ENCODE measurements at places on chromosomes 5 and 9.

DNA sequence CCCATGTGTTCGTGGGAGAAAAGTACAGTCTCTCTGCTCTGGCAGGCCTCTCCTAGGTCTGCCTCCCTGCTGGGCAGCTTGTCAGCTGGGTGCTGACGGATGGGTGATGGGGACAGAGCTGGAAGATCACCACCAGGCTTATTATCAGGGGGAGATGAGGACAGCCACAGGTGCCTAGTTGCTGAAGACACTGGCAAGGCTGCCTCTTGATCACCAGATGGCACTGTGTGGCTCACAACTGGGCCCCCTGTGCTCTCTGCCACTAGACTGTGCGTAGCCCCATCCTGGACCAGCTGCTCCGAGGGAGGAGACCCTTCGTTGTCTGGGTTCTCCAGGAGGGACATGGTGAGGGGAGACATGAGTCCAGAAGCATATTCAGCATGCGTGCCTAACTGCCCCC is 73.0 kb downstream of the KIF24 start:
- DNase-seq, result no peak

DNA sequence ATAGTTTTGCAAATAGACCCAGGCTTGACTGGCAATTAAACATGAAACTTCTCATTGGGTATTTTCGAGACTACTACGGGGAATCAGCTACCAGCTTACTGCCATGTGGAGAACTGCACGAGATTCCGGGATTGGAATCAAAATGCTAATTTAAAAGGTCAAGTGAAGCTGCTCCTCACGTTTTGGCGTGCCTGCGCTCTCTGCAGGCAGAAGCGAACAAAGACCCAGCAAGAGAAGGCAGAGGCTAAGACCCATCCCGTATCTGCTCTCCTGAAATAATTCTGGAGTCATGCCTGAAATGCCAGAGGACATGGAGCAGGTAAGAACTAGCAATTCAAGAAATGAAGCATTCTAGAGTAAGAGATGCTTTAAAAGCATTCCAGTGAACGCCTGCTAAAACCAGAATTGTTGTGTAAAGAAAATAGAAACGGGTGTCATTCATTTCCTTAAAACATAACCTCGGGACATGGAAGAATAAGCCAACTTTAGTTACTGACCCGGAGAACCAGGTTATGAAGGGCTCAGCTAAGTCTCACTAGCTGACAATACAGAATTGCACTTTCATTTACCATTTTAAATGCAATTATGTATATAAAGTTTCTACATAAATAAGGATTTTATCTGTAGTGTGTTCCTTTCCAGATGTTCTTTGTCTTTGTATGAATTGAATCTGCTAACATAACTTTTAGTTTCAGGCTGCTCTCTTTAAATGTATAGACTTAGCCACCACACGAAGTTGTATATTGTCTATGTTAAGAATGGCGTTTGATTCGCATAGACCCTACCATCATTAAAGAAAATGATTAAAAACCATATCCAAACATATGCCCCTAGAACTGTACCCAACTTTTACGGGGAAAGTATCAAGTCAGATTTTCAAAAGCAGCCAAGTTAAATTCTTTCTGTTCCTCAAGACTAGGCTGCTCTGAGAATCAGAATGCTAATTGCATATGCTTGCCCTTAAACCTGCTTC is 2.0 kb upstream of the MAT2B start:
- no peak for DNase-seq

- no peak for DNase-seq
Measured at GRCh38 chr9:2662496-2662895, 40.9 kb downstream of the VLDLR start.

GRCh38 chr5:147346006-147346561 is 111.3 kb downstream of the STK32A start:
- no peak for DNase-seq

DNA sequence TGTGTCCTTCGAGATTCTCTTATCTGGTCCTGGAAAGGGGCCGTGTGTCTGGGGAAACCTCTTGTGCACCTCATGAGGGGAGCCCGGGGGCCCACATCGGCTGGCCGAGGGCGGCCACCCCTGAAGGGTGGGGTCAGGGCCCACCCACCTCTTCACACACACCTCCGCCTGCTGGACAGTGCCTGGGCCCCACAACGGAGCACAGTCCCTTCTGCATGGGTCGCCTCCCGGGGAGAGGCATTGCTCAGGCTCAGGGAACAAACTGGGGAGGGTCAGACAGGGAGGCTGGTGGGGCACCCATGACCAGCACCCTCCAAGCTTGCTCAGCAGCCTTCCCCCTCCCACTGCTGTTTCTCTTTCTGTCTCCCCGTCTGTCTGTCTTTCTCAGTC is 1.3 kb upstream of the LRRC14B start:
- DNase-seq, result peak; percentile 53

- DNase-seq, result no peak
Measured at GRCh38 chr9:89249001-89249400, 62.0 kb upstream of the CKS2 start.

GRCh38 chr5:32934529-32934928 is 223.4 kb downstream of the NPR3 start:
- DNase-seq, result no peak

DNA sequence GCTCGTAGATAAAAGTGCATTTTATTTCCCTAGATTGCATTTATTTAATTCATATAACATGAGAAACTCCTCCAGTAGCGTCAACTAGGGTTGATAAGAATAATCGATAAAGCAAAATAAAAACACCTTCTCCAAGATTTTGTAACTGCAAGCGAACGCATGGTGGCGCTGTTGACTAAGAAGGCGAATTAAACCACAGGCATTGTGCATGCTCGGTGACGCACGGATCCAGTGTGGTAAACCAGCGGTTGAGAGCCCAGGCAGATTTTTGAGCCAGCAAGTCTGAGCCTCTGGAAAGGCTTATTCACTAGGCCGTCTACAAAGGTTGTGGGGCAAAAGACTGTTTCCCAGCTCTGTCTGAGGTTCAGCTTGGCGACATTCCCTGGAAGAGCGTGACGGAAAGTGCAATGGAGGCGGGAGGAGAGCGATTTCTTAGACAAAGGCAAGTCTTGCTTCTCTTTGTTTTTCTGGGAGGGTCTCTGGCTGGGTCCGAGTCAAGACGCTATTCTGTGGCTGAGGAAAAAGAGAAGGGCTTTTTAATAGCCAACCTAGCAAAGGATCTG is at the start of gene PCDHB3:
Gene PCDHB3 (plus strand): TSS at position 231 of the 563 bp plus-strand sequence. CDS start 177 bp downstream, at position 408.
- no peak for DNase-seq

DNA sequence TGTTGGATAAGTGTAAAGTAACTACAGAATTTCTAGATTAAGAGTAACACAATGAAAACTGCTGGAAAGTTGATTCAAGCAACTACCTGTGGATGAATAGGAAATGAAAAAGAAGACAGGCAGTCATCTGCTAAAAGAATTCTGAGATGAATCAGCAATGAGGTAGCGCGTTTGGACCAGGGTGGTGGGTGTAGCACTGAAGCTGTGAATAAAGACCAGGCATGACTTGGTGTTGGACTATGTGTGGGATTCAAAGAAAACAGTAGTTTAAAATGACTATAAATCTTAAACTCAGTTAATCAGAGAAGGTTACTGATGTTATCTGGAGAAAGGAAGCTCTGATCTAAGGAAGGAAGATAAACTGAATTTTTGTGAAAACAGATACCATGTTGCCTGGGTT is 159.8 kb downstream of the FBN2 start:
- no peak for DNase-seq

DNA sequence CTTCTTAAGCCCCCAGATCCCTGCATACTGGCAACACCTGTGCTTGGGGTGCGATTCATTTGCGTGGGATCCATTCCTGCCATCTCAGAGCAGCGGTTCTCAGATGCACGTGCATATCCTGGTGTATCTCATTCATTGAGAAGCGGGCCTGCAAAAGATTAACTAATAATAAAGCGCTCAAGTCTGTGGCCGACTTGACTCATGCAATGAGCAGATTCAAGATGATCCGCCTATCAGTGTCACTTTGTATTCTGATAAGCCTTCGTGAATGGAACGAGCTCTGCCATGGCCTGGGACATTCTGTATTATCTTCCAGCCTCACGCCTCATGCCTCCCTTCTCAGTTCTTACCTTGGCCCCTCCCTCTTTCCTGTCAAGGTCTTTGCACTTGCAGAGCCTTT is 22.3 kb downstream of the C1QTNF2 start:
- DNase-seq, result no peak

DNA sequence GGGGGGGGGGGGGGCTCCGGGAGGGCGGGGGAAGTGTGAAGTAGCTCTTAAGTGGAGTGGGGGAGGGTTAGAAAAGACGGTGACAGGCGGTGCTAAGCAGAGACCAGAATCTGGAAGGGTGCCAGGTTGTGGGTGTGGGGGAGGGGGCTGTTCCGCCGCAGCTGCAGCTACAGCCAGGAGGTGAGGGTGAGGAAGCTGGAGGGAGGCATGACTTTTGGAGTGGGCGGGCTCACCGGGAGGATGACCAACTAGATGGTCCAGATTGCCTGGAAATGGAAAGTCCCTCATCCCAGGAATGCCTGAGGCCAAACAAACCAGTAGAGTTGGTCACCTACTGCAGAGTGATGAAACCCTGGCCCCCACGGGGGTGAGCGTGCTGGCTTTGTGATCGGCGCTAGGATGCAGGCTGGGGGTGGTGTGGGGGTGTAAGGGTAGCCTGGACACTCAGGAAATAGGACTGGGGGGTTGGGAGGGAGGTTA is 158.1 kb upstream of the SHB start:
- DNase-seq, result peak; percentile 87

DNA sequence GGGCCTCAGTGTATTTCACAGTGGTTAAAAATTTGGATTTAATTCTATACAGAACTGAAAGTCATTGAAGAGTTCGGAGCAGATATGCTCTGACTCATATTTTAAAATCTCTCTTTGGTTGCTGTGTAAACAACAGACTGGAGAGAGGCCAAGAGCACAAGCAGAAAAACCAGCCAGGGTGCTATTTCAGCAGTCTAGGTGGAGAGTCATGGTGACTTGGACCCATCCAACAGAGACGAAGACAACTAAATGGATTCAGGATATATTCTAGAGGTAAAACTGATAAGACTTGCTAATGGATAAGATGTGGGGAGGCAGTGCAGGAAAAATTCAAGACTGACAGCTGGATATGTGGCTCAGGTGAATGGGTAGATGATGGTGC is 168.9 kb downstream of the MAPKAP1 start:
- DNase-seq, result peak; percentile 75

DNA sequence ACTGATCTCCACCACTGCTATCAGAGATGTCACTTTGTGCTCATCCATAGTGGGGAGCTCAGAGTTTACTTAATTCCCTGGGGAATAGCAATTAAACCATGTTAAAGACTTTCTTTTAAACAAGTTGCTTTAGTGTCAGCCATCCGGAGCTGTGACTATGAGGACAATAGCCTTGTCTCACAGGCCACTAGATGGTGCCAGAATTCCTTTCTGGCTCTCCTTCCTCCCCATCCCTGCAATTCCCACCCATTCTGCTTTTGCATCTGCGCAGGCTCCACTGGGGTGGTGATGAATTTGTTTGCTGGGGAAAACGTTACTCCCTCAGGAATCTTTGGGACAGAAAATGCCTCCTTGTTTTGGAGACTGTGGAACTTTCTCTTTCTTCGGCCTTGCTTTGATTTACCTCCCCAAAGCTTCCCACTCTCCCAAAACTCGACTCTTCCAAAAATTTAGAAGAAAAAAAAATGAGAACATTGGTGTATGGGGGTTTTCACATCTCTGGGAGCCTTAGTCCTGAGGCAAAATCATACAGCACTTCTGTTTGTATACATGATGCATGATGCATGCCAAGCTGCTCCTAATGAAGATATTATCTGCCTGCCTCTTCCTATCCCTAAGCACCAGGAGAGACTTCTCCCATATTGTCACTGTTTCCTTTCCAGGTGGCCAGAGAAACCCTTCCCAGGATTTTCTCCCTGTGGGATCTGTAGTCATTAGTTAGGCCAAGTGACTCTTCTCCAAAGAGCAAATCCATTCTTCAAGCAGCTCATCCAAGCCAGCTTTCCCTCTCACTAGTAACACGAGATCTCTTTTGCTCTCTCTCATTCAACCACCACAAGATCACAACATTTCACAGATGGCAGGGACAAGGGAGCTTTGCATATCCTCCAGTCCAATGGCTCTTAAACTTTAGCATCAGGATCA is 466.1 kb downstream of the TLR4 start:
- no peak for DNase-seq

DNA sequence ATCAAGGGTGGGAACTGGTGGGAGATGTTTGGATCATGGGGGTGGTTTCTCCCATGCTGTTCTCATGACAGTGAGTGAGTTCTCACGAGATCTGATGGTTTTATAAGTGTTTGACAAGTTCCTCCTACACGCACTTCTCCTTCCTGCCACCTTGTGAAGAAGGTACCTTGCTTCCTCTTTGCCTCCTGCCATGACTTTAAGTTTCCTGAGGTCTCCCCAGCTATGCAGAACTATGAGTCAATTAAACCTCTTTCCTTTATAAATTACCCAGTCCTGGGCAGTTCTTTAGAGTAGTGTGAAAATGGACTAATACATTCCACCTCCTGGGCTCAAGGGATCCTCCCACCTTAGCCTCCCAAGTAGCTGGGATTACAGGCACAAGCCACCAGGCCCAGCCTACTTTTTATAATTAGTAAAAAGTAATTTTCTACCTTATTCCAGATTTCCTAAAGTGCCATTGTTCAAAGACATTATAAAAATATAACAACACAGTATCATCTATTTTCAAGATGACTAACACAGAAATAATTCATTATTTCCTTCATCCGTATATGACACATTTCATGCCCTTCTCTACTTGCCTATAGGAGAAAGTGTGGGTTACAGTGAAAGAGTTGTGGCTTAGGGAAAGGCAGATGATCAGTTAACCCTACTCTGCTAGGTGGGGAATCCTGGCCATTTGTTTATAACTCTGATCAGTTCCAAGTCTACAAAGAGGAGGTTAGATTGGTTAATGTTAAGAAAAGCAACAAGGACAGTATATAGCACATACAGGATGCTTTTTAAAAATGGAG is 99.9 kb downstream of the TTC39B start:
- DNase-seq, result no peak

DNA sequence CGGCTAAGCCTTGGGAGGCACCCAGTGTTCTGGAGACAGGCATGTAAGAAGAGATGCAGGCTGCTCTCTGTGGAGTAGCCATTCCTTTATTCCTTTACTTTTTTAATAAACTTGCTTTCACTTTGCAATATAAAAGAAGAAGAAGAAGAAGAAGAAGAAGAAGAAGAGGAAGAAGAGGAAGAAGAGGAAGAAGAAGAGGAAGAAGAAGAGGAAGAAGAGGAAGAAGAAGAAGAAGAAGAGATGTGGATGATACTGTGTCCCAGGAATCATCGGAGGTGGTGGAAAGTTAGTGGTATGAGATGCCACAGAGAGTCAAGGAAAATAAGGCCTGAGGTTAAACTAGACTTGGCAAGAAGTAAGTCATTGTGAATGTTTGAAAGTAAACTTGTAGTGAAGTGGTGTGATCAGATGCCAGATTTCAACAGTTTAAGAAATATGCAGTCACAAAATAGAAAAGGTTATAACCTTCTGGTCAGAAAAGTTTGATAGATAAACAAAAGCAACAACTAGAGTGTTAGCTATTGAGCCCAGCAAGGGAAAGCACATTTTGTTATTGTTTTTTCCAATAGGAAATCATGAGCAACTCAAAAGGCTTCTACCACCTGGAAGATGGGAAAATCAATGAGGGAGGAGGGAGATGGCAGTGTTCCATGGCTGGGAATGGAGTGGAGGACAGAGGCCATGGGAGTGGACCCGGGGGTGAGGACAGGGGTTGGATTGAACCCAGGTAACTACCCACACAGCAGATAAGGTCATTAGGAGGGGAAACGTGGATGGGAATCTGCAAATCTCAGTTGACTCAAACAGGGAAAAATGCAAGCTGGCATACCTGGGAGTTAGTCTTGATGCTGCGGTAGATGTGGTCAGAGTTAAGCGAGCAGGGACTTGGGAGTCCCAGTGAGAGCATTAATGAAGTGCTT is 16.8 kb downstream of the AOPEP start:
- DNase-seq, result no peak

- no peak for DNase-seq
Measured at GRCh38 chr9:110835859-110836271, 167.3 kb downstream of the MUSK start.
